ENCODE measurements at places on chromosomes 4 and X.

GRCh38 chr4:69591364-69591763 lies 48.1 kb downstream of the UGT2A2 start:
- DNase-seq = no peak

DNA sequence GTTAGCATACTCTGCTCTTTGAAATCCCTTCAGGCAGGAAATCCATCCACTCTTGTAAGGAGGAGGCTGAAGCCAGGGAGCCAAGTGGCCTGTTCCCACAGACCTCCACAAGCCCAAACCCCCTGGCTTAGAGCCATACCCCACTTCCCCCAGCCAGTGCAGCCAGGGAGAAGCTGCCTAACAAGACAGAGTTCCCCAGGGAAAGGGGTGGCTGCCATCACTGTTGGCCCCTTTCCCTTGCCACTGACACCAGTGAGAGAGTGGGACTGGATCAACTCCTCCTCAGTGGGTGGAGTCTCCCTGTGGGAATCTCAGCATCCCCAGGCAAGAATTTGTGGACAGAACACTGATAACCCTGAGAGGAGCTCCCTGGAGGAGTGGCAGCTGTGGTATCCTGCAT lies 389.4 kb downstream of the PABPC4L start:
- no peak for DNase-seq

- no peak for DNase-seq
Measured at GRCh38 chr4:23902222-23902804, 12.5 kb upstream of the PPARGC1A start.

GRCh38 chrX:48490661-48491060 lies 14.7 kb downstream of the FTSJ1 start:
- DNase-seq = no peak

- DNase-seq = no peak
Measured at GRCh38 chrX:22603060-22603459, 330.3 kb downstream of the CBLL2 start.

Measured in dermis microvascular lymphatic vessel endothelial cell (primary cell).